ENCODE measurements at places on chromosomes 6 and 20.

DNA sequence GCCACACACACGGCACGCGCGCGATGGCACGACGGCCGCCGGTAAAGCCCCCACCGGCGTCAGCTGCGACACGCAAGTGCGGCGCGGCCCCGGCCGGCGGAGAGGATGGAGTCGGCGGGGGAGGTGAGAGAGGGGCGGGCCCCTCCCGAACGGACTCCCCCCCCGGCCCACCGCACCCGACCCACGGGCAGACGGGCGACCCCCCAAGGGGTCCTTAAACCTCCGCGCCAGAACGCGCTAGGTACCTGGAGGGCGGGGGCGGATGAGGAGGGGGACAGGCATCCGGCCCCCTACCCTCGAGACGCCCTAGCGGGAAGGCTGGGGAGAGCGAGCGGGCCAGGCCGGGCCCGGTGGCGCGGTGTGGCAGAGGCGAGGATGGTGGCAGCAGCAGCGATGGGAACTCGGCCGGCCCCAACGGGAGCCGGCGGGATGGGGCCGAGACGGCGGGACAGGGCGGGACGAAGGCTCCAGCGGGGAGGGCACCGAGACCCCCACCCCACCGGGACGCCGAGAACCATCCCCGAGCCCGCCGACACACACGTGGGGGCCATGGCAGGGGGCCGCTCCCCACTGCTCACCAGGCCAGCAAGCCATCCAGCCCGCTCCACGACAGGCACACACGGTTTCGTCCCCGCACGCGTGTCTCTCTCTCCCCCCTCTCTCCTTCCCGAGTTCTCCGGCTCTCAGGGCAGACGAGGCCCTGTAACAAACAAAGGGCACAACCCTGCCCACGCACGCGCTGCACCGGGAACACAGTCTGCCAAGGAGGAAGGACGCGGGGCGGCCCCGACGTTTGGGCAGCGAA is 1515.4 kb upstream of the DEFB115 start:
- no peak for DNase-seq

DNA sequence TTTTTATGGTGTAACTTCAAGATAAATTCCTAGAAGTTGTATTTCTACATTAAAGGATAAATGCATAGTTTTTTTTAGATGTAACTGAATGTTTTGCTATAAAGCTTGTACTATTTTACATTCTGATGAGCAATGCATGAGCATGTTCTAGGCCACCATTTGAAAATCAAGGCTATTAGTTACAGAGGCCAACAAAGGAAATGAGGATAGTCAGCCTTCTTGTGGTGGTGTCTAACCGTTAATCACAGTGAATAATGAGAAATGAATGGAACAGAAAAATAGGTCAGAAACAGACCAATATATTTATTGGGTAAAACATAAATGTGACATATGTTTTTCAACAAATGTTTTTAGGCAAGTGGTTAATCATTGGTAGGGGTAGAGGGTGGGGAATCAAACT is 37.6 kb upstream of the L3MBTL3 start:
- no peak for DNase-seq

- DNase-seq, result no peak
These were observed 352.5 kb downstream of the CDH26 start for GRCh38 chr20:60310560-60311349.

DNA sequence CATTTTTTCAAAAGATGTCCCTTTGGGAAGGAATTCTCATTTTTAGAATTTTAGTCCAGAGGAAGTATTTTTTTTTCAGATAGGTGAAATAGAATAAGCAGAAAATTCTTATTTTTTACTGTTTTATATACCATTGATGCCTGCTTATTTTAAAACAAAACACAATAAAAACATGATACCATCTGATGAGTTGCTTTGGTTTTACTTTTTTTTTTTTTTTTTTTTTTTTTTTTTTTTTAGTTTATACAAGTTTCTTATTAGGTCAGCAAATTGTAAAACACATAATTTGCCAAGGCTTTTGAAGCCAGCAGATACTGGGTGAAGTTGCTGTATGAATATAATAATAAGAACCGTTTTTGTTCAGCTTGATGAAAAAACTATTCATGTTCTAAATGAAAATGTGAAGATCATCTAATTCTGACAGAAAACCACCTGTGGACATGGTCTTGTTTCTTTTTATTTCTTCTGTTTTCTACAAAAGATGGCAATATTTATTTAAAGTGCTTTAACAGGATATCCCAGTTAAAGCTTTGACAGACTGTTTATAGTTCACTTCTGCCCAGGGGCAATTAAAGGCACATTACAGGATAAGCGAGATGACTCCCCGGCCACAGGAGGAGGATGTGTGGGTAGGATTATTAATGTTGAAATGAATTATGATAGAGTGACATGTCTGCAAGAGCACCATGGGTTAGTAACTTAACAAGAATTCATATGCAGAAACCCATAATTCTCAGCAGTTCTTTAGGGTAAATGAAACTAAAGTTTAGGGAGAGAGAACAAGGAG is 31.1 kb downstream of the MYB start:
- DNase-seq, result no peak

- peak; percentile 20 for DNase-seq
These were observed 27.4 kb downstream of the MGME1 start for GRCh38 chr20:17995967-17996819.

GRCh38 chr6:107491138-107491609 is 1.3 kb downstream of the SOBP start:
- no peak for DNase-seq

GRCh38 chr6:53805016-53805415 is 10.2 kb downstream of the LRRC1 start:
- DNase-seq, result no peak

DNA sequence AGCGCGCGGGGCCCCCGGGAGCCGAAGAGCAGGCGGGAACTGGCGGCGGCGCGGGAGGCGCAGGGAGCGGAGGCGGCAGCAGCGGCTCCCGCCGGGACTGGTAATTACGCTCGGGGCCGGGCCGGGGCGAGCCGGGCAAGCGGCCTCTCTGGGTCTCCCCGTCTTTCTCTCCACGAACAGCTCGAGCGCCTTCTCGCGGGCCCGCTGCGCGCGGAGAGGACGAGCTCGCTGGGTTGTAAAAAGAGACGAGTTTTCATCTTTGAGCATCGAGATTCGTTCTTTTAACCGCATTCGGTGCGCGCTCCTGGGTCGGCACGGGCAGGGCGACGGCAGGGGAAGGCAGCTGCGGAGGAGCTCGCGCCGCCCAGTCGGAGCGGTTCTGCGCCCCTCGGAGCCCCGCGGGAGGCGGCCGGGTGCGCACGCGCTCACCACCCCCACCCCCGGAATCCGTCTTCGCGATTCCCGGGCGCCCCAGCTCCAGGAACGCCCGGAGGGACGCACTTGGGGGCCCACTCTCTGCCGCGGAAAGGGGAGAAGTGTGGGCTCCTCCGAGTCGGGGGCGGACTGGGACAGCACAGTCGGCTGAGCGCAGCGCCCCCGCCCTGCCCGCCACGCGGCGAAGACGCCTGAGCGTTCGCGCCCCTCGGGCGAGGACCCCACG is 38.0 kb downstream of the YTHDF1 start:
- DNase-seq, result no peak

DNA sequence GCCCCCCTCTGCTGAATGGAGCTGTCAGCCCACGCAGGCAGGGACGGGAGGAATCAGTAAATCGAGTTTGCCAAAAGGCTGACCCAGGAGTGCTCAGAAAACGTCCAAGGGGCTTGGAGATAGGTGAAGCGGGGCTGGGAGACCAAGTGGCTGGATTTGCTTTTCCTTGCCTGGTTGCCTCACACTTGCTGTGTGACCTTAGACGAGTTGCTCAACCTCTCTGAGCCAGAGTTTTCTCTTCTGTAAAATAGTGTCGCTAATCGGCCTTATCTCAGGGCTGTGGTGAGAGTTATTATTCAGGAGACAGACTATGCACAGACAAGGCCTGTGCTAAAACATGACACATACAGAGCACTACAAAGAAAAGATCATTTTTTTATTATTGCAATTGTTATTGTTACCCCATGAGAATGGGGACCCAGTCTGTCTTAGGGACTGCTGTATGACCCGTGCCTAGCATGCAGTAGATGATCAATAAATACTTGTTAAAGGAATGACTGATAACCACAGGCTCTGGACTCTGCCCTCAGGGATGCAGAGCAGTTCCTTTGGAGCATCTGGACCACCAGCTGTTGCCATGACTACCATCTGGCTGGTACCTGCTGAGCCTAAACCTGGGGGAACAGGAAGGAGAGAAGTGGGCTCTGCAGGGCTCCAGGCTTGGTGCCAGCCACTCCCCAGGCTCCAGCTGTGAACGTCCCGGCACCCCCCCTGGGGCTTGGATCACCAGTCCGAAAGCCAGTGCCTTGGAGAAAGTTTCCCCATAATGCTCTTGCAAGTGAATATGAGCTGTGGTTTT is 901 bp downstream of the KCNK15 start:
- DNase-seq, result no peak

- DNase-seq, result peak; percentile 42
These were observed 27.5 kb downstream of the SERPINB9 start for GRCh38 chr6:2875359-2876191.

DNA sequence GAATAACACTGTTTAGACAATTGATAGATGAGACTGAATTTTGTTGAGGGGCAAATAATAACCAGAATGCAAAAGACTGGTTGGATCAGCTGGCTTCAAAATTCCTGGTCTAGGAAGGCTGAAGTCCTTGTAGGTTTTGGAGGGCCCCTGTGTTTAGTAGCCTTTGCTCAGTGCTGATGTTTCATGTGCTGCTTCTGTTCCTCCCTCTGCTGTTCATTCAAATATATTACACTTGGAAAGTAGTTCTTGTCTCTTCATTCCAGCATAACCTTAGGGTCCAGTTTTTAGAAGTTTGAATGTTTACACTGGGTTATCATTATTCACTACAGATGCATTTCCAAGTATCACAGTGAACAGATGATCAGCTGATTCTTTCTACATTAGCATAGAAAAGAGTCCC is 72.5 kb downstream of the FLRT3 start:
- DNase-seq, result no peak

DNA sequence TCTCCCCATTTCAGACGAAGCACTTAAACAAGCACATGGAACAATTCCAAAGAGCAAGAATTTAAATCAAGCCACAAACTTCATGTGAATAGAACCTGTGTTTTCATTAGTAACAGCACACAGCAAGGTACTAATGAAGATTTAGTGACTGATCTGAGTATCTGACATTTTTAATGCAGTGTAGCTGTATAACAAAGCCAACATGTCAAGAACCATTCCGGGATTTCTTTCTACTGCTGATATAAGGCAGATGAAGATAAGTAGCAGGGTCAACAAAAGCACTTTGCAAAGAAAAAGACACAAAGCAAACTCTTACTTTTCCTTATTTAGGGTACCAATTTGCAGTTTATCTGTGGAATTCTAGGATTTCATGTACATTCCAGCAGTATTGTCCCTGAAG is 11.3 kb downstream of the SLC17A5 start:
- no peak for DNase-seq

DNA sequence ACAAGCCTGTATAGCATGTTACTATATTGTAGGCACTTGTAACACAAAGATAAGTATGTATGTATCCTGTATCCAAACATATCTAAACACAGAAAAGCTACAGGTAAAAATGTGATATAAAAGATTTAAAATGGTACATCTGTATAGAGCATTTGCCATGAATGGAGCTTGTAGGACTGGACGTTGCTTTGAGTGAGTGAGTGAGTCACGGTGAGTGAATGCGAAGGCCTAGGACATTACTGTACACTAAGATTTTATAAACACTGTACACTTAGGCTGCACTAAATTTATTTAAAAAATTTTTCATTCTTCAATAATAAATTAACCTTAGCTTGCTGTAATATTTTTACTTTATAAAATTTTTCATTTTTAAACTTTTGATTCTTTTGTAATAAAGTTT is 136.9 kb downstream of the NKAIN2 start:
- DNase-seq, result no peak

DNA sequence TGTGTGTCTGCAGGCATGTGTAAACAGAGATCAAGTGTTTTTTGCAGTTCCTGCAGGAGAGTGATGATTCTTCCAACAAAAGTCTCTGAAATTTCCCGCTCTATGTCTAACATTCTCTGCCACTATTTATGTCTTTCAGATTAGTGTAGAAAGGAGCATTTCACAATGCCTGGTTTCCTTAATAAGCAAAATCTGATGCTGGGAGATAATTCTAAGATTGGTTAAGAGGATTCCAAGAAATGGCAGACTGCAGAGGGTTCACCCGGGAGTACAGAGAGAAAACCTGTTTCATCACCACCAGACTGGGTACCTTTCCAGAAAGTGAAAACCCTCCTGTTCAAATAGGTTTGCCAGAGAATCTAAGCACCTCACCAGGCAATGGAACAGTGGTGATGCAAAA is 62.7 kb downstream of the FOXC1 start:
- no peak for DNase-seq

- no peak for DNase-seq
These were observed 392.8 kb downstream of the ADGRB3 start for GRCh38 chr6:69027861-69028260.

- no peak for DNase-seq
These were observed 24.0 kb upstream of the THBS2 start for GRCh38 chr6:169277619-169278018.

DNA sequence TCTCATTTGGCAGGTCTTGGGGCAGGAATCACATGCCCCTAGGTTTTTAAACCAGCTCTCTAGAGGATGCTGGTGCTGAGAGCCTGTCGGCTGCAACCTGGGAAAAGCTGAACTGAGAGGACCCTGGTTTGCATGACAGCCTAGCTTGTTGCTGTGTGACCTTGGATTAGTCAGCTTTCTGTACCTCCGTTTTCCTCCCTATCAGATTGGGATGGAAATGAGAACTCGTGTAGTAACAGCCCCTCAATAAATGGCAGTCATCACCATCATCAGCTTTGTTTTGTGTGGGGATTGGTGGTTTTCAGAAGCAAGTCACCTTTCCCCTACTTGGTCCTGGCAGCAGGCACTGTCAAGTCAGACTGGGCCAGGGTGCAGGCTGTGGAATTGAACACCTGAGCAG is 75.2 kb upstream of the MYL9 start:
- DNase-seq, result no peak

- DNase-seq, result no peak
These were observed 50.0 kb downstream of the SLC23A2 start for GRCh38 chr20:4951299-4951698.

DNA sequence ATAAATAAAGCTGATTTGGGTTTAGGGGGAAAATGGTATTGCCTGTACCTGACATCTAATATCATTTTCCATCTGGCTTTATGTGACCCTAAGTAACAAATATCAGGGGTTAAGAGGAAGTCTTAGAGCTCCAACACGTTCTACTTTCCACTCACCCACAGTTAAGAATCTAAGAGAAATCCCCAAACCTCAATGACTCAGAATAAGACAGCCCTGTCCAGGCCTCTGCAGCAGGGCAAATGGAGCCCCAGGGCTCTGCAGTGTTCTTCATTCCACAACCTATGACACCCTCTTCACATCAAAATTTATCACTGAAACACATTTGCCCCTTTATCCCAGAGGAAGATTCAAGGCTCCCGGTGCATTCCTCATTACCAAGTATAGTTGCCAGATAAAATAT is 20.3 kb upstream of the TENT5A start:
- DNase-seq, result no peak
